Left cardiac atrium (tissue), 4 donors: ENCODE measurements at places on chromosomes 7 and 10. TPM values are rescaled to one million over a fixed set of nuclear protein-coding genes. Genes with fewer than 3 reads are reported as not detected.

Gene ACBD7
- total RNA-seq: not detected

Gene SPDYE9
- total RNA-seq: not detected

Gene TRRAP
- total RNA-seq: 23.1 TPM

Gene AFAP1L2
- 7.6 TPM for total RNA-seq
